Right atrium auricular region (tissue), 2 donors: ENCODE measurements at places on chromosomes 1 and 21. TPM values are rescaled to one million over a fixed set of nuclear protein-coding genes. Genes with fewer than 3 reads are reported as not detected.

LRRC53 gene
- total RNA-seq: not detected

LYPD8 gene
- total RNA-seq: not detected

PTGFRN gene
- 141 TPM for total RNA-seq

PFKL gene
- total RNA-seq: 28.0 TPM

- H3K27me3 ChIP-seq: no peaks in the 10 kb centered on the region
- peaks cover 11% of the 10 kb centered on the region for H3K36me3 ChIP-seq
- no peaks in the 10 kb centered on the region for H3K4me1 ChIP-seq
- peak overlapping the region; percentile 88 for H3K27ac ChIP-seq
- H3K4me3 ChIP-seq: no peak overlapping the region
Observed at GRCh38 chr1:27435566-27436203, 43.3 kb downstream of the GPR3 start.

DNA sequence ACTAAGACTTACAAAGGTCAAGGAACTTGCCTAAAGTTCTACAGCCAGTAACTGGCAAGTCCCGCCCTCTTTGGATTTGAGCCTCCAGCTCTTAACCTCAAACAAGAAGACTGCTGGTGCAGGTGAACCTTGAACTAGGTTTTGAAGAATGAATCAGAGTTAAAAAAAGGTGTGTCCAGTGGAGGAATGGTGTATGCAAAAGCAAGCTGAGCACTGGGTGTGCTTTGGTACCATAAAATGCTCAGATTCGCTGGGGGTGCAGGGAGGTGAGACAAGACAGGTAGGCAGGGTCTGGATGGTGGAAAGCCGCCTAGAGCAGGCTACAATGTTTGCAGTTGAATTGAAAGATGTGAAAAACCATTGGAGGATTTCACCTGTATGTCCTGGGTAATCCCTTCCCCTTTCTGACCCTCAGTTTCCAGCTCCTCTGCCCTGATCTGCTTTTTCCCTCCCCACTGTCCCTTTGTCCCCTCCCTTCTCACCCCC lies 39.8 kb downstream of the FOXD2 start:
- no peak for DNase-seq
- no peak overlapping the region for H3K27ac ChIP-seq
- no peaks in the 10 kb centered on the region for H3K27me3 ChIP-seq
- no peaks in the 10 kb centered on the region for H3K36me3 ChIP-seq

DNA sequence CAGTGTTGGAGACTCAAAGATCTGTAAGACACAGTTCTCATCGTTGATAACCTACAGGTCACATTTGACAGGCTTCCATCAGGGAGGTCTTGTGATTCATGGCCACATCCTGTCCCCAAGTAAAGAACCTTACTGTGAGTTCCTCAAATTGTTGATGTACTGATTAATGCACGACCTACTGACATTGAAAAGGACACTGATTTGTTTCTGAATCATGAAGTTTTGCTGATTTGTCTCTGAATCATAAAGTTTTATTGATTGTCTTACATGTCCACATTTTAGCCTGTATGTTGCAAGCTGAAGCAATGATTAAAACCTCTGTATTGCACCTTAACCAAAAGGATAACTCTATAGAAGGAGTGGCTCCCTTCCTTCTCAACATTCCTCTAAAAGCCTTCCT lies 476.3 kb upstream of the RUNX1 start:
- H3K27ac ChIP-seq: no peak overlapping the region
- DNase-seq: no peak
- no peaks in the 10 kb centered on the region for H3K36me3 ChIP-seq
- H3K4me1 ChIP-seq: no peaks in the 10 kb centered on the region

- H3K27me3 ChIP-seq: no peaks in the 10 kb centered on the region
- DNase-seq: no peak
- H3K4me1 ChIP-seq: peaks cover 33% of the 10 kb centered on the region
- H3K36me3 ChIP-seq: peaks cover 3% of the 10 kb centered on the region
Observed at GRCh38 chr1:108961752-108962486, 1.4 kb downstream of the CLCC1 start.

DNA sequence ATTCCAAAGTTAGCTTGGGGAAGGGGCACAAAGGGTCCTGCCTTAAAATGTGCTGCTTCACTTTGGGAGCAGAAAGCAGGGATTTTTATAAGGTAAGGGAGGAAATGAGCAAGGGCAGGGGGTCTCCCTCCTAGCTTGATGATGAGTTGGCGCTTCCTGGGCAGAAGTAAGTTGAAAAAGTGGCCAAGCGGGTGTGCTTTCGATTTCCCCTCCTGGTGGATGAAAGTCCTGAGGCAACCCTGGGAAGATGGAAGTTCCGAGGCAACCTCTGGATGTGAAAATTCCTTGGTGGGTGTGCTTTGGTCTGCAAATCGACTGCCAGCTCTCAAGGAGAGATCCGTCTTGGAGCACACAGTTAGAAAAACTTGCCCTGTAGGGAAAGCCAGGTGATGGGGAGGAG lies 41.7 kb upstream of the CD2 start:
- no peak overlapping the region for H3K4me3 ChIP-seq
- H3K27ac ChIP-seq: no peak overlapping the region
- DNase-seq: no peak

DNA sequence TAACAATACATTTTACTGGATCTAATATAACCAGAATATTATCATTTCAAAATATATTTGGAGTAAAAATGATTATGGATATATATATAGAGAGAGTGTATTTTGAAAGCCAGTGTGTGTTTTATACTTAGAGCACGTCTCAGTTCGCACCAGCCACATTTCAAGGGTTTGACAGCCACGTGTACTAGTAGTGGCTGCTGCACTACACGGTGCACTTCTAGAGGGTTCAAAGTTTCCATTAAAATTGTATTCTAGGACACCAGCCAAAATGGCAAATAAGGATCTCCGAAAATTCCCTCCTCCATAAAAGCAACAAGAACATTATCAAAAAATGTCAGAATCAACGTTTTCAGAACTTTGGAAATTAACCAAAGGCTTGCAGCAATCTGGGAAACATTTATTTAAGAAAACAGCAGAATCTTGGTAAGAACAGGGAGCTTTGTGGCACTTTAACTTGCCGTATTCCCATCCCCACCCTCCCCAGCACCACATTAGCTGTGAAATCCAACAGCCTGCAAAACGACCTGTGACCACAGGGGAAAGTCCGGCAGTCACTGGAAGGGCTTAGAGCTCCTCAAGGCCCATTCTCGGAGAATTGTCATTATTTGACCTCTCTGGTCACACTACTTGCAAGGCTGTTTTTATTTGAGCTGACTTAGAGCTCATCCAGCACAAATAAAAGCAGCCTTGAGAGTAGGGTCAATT lies 33.5 kb upstream of the MRPS6 start:
- no peaks in the 10 kb centered on the region for H3K36me3 ChIP-seq
- H3K27me3 ChIP-seq: no peaks in the 10 kb centered on the region
- no peaks in the 10 kb centered on the region for H3K4me1 ChIP-seq

GRCh38 chr1:181104790-181105133 lies 16.3 kb downstream of the IER5 start:
- DNase-seq: no peak
- peak overlapping the region; percentile 72 for H3K4me3 ChIP-seq
- H3K4me1 ChIP-seq: no peaks in the 10 kb centered on the region
- H3K27me3 ChIP-seq: no peaks in the 10 kb centered on the region
- peak overlapping the region; percentile 81 for H3K27ac ChIP-seq
- no peaks in the 10 kb centered on the region for H3K36me3 ChIP-seq

GRCh38 chr1:247437551-247438505 lies 20.1 kb downstream of the OR2B11 start:
- no peaks in the 10 kb centered on the region for H3K4me1 ChIP-seq
- no peaks in the 10 kb centered on the region for H3K36me3 ChIP-seq
- no peak overlapping the region for H3K27ac ChIP-seq

DNA sequence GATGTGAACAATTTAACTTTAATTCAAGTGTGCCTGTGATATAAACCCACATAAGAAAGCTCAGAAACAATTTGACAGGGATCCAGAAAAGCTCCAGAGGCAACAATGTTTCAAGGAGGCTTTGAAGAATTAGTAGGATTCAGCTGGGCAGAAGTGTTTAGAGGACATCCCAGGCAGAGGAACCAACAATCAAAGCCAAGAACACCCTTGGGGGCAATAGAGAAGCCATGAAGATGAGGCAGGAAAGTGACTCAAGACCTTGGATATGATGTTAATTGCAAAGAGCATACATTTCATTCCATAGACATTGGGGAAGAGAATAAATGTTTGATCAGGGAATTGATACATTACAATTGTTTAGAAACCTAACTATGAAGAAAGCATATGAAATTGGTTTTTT lies 280.3 kb downstream of the LTN1 start:
- no peak for DNase-seq
- H3K4me3 ChIP-seq: no peak overlapping the region
- no peak overlapping the region for H3K27ac ChIP-seq
- H3K36me3 ChIP-seq: no peaks in the 10 kb centered on the region
- H3K27me3 ChIP-seq: no peaks in the 10 kb centered on the region
- no peaks in the 10 kb centered on the region for H3K4me1 ChIP-seq

- H3K4me3 ChIP-seq: no peak overlapping the region
- DNase-seq: no peak
- H3K27ac ChIP-seq: no peak overlapping the region
- H3K27me3 ChIP-seq: no peaks in the 10 kb centered on the region
Observed at GRCh38 chr21:14675774-14676530, 129.8 kb upstream of the SAMSN1 start.

DNA sequence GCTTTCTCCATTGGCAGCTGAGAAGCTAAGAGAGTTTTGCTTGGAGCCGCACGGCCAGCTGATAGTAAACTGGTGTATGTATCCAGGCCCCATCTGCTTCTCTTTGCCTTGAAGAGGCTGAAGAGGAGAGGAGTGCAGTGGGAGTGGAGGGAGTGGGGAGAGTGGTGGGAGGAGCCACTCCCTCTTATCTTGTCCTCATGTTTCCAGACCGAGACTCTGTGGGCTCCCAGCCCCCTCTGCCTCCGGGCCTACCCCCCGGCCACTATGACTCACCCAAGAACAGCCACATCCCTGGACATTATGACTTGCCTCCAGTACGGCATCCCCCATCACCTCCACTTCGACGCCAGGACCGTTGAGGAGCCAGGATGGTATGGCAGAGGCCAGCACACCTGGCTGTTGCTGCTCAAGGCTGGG lies 6.0 kb upstream of the LRRC71 start:
- DNase-seq: no peak
- H3K4me1 ChIP-seq: no peaks in the 10 kb centered on the region
- no peak overlapping the region for H3K27ac ChIP-seq
- H3K27me3 ChIP-seq: no peaks in the 10 kb centered on the region

DNA sequence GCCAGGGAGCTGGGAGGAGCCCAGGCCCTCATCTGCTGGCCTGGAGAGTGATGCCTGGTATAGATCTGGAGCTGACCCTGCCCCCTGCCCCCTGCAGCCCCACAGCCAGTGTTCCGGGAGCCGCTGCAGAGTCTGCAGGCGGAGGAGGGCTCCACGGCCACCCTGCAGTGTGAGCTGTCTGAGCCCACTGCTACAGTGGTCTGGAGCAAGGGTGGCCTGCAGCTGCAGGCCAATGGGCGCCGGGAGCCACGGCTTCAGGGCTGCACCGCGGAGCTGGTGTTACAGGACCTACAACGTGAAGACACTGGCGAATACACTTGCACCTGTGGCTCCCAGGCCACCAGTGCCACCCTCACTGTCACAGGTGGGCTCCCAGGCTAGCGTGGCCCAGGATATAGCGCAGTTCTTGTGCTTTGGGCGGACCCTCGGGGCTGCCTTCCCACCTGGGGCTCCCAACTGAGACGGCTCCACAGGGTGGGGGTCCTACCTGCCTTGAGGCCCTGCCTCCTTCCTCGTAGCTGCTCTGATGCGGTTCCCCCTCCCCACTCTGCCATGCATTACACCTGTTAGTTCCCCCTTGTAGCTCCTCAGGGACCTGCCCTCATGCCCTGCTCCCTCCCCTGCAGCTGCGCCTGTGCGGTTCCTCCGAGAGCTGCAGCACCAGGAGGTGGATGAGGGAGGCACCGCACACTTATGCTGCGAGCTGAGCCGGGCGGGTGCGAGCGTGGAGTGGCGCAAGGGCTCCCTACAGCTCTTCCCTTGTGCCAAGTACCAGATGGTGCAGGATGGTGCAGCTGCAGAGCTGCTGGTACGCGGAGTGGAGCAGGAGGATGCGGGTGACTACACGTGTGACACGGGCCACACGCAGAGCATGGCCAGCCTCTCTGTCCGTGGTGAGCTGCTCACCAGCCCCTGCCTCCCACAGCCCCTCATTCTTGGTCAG lies 98.7 kb downstream of the OBSCN start:
- no peak overlapping the region for H3K4me3 ChIP-seq
- DNase-seq: peak; percentile 47
- peaks cover 46% of the 10 kb centered on the region for H3K36me3 ChIP-seq
- no peaks in the 10 kb centered on the region for H3K4me1 ChIP-seq

GRCh38 chr21:46062471-46063211 lies 35.3 kb upstream of the COL6A2 start:
- peak; percentile 50 for DNase-seq
- no peak overlapping the region for H3K4me3 ChIP-seq
- no peaks in the 10 kb centered on the region for H3K27me3 ChIP-seq
- no peaks in the 10 kb centered on the region for H3K4me1 ChIP-seq
- H3K27ac ChIP-seq: peak overlapping the region; percentile 80
- H3K36me3 ChIP-seq: no peaks in the 10 kb centered on the region

- DNase-seq: no peak
- H3K36me3 ChIP-seq: no peaks in the 10 kb centered on the region
- H3K4me1 ChIP-seq: no peaks in the 10 kb centered on the region
- no peak overlapping the region for H3K4me3 ChIP-seq
Observed at GRCh38 chr1:81682490-81682889, 118.2 kb upstream of the ADGRL2 start.

- no peaks in the 10 kb centered on the region for H3K27me3 ChIP-seq
- H3K4me3 ChIP-seq: no peak overlapping the region
- no peak for DNase-seq
- no peak overlapping the region for H3K27ac ChIP-seq
- peaks cover 14% of the 10 kb centered on the region for H3K4me1 ChIP-seq
- H3K36me3 ChIP-seq: no peaks in the 10 kb centered on the region
Observed at GRCh38 chr1:61397495-61397894, 315.1 kb downstream of the NFIA start.

DNA sequence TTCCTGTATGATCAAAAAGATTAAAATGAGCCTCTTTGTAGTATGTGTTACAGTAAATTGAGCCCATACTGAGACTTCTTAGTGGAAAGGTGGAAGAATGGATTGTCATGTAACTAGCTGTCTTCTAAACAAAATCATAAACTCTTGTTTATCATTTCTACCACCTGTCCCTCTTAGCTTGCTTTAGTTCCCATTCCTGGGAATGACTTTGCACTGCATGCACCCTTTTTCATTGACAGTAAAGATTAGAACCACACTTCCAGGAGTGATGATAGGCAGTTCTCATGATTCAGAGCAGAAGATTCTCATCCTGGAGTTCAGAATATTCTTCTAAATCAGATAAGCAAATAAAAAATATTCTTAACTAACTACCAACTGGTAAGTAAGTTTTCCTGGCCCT lies 28.0 kb downstream of the DENND2D start:
- no peak overlapping the region for H3K4me3 ChIP-seq
- no peaks in the 10 kb centered on the region for H3K27me3 ChIP-seq

DNA sequence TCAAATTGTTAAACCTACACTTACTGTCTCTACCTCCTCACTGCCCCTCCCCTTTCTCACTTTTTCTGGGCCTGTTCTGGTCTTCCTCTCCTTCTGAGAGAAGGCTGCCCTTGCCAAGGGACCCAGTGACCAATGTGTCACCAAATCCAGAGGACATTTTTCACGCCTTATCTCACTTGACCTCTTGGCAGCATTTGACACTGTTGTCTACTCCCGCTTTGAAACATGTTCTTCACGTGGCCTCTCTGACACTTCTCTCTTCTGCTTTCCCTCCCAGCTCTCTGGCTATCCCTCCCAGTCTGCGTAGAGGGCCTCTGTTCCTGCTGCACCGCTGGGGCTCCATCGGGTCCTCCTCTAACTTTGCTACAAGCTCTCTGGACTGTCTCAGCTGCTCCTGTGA lies 25.3 kb downstream of the KCNQ4 start:
- DNase-seq: no peak
- H3K27me3 ChIP-seq: no peaks in the 10 kb centered on the region
- H3K4me3 ChIP-seq: no peak overlapping the region
- H3K4me1 ChIP-seq: no peaks in the 10 kb centered on the region
